Activated T-cell treated with anti-CD3 and anti-CD28 coated beads, Interleukin-2, amount 50 U/mL, for 1 hour (primary cell): ENCODE measurements at places on chromosomes 3 and 15.

DNA sequence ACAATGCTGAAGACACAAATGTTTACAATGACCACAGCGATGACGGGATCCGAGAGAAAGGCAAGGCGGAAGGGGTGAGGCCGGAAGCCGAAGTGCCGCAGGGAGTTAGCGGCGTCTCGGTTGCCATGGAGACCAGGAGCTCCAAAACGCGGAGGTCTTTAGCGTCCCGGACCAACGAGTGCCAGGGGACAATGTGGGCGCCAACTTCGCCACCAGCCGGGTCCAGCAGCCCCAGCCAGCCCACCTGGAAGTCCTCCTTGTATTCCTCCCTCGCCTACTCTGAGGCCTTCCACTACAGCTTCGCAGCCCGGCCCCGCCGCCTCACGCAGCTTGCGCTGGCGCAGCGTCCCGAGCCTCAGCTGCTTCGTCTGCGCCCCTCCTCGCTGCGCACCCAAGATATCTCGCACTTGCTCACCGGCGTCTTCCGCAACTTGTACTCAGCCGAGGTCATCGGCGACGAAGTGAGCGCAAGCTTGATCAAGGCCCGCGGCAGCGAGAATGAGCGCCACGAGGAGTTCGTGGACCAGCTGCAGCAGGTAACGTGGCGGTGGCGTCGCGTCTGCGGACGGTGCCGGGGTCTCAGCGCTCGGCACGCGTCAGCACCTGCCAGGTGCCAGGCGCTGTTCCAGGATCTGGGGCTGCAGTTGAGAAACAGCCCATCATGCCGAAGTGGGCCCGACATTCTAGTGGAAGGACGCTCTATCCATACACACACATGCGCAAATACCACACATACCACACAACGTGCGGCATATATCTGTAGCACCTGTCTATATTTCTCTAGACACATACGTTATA, at the start of gene DLEC1:
TSS of gene DLEC1 (plus strand) at position 108 of the 798 bp plus-strand sequence. CDS start at position 126, 18 bp downstream.
- peak; percentile 76 for DNase-seq

- DNase-seq, result no peak
These were observed 175.3 kb downstream of the ABHD5 start for GRCh38 chr3:43865887-43866528.

DNA sequence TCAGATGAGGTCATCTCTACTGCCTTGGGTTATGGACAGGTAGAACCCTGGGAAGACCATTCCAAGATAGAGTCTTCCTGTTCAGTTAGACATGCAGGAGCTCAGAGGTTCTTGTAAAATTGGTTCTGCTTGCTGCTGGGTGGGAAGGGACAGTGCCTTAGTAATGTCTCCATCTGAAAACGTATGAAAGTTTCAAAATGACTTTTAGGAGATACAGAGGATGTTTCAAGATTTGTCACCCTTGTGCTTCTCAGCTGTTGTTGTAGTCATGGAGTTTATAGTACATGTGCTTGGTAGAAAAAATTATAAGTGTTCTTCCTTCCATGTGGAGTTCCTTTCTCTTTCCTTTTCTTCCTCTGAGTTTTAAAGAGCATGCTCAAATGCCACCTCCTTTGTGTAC, 885.2 kb upstream of the CFAP20DC start:
- DNase-seq, result no peak

GRCh38 chr15:38294126-38294525, 41.5 kb downstream of the SPRED1 start:
- no peak for DNase-seq

DNA sequence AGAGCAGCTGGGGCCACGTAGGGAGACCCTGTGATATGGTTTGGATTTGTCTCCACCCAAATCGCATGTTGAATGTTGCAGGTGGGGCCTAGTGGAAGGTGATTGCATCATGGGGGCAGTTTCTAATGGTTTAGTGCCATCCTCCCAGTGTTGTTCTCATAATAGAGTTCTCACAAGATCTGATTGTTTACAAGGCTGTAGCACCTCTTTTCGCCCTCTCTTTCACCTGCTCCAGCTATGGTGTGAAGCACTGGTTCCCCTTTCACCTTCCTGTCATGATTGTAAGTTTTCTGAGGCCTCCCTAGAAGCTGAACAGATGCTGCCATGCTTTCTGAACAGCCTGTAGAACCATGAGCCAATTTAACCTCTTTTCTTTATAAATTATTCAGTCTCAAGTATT, 198.9 kb upstream of the CBLB start:
- DNase-seq, result no peak

DNA sequence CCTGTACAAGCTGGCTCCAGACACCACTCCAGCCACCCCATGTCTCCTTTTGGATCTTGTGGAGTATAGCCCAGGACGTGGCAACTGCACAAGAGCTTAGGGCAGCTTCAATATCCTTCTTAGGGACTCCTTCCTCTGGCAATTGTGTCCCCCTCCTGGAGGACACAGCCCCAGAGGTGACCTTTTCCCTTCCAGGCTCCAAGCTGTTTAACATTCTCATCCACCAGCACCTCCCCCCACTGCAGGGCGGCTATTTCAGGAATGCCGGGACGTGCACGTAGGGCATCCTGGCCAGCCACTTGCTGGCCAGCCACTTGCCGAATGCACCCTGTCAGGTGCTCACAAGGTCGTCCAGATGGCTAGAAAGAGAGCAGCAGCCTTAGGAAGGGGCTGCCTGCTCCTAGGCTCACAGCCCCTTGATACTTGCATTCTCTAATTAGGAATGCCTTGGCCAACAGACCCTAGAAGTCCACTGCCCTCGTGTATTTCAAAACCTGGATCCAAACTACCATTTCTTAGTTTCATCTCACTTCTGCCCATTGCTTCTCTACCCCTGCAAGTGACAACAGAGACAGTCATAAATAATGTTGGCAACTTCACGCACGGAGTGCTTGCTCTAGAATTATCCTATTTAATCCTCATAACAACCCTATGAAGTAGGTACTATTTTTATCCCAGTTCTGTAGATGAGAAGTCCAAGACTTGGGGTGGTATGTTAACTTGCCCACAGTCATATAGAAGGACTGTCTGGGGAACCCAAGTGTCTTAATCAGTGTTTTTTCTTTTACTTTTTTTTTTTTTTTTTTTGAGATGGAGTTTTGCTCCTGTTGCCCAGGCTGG, 24.5 kb upstream of the IDH2 start:
- no peak for DNase-seq

DNA sequence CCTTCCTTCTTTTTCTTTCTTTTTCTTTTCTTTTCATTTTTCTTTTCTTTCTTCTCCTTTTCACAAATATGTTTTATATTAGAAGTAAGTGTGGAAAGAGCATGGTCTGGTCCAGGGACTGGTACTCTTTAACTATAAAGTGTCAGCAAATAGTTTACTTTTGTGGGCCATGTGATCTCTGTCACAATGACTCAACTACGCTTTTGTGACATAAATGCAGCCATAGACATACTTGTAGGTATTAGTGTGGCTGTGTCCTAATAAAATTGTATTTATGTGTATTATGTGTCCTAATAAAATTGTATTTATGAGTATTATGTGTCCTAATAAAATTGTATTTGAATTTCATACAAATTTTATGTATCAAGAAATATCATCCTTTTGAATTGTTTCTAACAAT, 749.1 kb upstream of the ARPP21 start:
- no peak for DNase-seq
